ENCODE measurements at places on chromosomes 5 and 9.

DNA sequence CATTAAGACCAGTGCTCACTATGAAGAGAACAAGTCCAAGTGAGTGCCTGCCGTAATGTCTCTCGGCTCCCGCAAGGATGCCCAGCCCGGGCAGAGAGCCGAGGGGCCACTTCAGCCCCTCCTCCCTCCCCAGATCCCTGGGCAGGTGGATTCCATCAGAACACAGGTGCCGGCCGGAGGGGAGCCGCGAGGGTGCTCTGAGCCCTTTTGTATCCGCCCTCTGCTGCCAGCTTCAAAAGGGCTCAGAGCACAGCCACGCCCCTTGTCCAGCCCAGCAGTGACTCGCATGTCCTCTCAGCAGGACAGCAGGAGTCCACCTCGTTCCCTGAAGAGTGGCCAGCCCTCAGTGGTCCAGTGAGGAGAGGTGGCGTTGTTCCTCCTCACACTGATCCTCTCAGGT is 43.9 kb downstream of the CYFIP2 start:
- no peak for DNase-seq

DNA sequence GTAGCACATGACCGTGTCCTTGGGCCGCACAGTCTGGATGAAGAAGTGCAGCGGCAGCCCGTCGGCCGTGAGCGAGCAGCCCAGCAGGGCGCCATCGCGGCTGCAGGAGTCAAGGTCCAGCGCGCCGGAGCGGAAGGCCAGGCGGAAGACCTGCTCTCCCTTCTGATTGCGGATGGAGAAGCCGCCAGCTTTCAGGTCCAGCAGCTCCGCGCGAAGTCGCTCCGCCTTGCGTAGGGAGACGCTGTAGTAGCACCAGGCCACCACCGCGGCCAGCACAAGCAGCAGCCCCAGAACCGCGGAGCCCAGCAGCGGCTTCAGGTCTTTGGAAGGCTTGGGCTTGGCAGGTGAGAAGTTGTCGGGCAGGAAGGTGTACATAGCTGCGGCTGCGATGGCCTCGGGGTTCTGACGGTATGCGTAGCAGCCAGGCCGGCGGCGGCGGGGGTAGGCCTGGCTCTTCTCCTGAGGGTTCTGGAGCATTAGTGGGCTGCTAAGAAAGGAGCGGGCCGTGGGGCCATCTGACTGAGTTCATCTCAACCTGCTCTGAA is 4.2 kb downstream of the MYORG start:
- DNase-seq, result no peak

GRCh38 chr9:137988701-137989100 is 111.1 kb downstream of the CACNA1B start:
- DNase-seq, result no peak

DNA sequence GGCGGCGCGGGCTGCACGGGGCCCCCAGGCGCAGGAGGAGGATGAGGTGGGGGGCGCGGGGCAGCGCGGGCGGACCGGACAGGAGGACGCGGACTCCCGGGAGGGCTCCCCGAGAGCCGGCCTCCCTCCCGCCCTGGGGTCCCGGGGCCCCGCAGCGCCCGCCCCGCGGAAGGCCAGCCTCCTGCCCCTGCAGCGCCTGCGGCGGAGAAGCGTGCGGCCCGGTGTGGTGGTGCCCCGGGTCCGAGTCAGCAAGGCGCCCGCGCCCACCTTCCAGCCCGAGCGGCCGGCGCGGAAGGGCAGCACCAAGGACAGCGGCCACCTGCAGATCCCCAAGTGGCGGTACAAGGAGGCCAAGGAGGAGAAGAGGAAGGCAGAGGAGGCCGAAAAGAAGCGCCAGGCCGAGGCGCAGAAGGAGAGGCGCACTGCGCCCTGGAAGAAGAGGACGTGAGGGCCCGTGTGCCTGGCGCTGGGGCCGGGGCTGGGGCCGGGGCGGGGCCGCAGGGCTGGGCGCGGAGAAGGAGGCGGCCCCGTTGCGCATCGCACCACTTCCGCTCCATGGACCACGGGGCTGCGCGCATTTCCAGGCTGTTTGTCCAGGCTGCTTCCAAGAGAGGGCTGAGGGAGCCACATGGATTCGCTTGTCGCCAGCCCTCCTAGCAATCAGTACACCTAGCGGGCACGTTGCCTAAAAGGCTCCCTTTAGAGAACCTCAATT is 86.0 kb downstream of the ANKRD33B start:
- DNase-seq, result no peak

GRCh38 chr9:14987858-14988257 is 77.6 kb upstream of the FREM1 start:
- DNase-seq, result no peak

DNA sequence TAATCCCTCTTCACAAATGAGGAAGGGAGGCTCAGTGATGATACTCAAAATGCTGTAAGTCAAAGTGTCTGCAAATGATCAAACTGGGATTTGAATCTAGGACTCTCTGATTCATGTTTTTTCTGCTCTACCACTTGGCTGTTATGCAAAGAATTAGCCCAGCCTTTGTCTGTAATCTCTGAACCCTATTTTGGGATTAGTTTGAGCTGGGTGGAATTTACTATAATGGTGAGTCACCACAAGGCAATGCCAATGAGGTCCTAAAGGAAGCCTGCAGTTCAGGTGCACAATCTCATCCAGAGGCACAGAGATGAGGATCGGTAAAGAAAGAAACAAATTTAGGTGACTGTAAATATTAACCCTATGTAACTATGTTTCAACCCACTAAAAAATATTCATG is 29.2 kb downstream of the RFK start:
- DNase-seq, result no peak

DNA sequence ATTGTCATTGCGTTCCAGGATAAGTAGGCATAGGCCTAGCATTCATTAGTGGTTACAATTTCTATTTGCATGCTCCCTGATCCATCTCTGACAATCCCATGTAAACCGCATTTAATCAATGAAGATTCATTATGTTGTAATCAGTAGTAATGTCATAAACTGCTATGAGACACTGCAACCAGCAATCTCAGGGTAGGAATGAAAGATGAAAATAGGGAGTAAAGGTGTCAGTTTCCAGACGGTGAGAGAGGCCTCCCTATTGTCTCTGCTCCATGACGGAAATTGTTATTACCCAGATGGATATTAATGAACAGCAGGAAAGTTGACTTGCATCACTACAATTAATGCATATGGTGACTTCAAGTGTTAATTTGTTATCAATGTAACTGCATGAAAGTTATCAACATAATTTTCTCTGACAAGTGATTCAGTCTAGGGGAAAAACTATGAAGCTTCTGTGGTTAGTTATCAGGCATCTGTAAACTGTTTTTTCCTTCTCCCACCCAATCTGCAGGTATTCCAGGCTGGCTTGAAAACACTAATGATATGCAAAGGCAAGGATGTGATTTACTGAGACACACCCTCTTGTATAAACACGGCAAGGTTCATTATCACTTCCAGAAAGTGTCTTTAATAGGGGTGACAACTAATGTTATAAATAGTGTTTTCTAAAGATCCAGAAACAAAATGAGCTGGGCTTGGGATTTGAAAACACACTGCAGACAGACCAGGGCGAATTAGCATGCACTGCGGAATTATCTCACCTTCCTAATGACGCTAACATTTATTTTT is 73.5 kb downstream of the ZNF622 start:
- no peak for DNase-seq

DNA sequence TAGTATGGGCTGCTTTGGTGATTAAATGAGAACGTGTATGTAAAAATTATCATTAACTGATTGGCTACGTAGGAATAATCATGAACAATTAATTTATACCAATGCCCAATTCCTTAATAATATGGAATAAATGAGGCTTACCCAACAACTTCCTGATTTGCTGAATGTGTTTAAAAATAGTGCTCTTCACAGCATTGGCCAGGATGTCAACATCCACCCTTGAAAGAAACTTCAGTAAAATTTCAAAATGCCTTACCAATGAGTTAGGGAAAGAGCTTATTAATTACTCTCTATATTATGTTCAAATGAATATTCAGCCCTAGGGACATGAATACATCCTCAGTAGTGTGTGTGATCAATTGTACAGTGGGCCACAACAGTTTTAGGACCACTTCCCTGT is 401.4 kb downstream of the PSAT1 start:
- no peak for DNase-seq

- DNase-seq, result no peak
Observed at GRCh38 chr9:15277400-15278090, 29.5 kb downstream of the TTC39B start.

- DNase-seq, result no peak
Observed at GRCh38 chr5:141958113-141958512, at the start of gene PCDH12. Gene PCDH12, minus strand, starts transcription at chr5:141958202. Its CDS starts 351 bp downstream, at chr5:141957851.

DNA sequence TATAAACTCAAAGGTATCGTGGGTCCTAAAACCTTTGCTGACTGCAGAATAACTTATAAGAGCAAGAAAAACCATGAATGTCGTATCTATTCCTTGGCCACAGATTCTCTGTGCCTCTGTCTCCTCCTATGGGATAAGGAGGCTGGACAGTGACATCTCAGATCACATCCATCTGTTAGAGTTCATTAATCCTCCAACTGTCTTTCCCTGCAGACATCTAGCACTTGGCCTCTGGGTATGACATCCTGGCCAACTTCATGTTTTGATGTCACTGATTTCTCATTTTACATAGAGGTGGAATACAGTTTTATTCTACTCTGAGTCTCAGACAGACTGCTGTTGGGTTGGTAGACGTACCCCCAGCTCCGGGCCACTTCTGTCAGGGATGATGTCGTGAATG is 86.2 kb downstream of the OTULIN start:
- DNase-seq, result no peak

- DNase-seq, result no peak
Observed at GRCh38 chr5:41935544-41935943, 10.5 kb downstream of the FBXO4 start.

DNA sequence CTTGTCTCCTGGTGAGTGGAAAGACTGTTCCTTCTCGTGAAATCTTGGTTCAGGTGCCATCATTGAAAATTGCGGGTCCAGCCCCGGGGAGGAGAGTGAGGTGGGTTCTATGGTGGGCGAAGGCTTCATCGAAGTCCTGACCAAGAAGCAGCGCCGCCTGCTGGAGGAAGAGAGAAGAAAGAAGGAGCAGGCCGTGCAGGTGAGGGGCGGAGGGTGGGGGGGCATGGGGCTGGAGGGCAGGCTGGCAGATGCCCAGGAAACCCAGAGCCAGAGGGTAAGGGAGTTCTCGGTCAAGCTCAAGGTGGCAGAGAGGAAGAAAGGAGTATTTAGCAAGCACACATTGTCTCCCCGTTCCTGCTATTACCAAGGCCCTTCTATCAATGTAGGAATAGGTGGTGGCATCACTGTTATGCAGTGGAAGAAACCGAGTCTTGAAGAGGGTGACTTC is 24.3 kb upstream of the POMT1 start:
- peak; percentile 61 for DNase-seq

- DNase-seq, result no peak
Observed at GRCh38 chr5:143733665-143734455, 78.1 kb upstream of the HMHB1 start.

DNA sequence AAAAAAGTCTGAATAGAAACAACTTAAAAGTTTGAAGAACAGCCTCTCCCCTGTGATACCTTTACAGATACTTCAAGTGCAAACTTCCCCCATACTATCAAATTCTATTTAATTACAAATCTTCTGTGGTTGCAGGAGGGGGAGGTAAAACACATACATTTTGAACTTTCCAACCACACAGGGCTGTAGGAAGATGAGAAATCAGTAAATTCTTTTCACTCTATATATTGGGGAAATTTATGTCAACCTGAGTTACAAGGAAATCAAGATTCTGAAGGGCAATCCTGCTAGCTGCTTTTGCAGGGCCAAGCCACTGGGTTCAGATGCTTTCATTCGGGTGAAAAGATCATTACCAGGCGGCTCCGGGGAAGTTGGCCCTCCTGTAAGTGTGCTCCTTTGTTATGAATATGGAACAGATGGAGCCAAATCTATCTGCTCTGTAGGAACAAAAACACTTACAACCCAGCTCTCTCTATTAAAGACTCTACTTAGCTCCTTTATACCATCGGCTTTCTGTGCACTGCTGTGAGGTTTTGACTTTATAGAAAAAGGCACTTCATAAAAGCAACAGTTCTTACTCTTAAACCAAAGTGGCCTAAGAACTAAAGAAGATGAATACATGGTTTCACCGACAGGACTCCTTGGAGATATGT is 269.1 kb downstream of the EFNA5 start:
- DNase-seq, result no peak

DNA sequence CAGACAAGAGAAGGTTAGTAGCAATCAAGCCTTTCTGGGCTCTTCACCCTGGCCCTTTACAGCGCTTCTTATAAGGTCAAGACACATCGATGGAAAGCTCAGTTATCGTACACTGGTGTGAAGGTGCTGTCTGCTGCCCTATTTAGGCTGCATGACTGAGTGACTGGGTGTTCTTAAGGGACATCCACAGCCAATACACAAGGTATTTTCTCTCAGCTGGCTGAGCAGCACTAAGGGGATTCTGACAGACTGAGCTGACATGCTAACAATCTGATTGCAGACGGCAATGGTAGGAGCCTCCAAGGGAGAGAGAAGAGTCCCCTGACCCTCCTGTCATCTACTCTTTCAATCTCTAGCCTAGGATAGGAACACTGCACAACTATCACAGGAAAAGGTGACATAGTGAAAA is 577.9 kb downstream of the ISL1 start:
- no peak for DNase-seq
